GM12864 (cell line): ENCODE measurements at places on chromosomes 3 and 15.

DNA sequence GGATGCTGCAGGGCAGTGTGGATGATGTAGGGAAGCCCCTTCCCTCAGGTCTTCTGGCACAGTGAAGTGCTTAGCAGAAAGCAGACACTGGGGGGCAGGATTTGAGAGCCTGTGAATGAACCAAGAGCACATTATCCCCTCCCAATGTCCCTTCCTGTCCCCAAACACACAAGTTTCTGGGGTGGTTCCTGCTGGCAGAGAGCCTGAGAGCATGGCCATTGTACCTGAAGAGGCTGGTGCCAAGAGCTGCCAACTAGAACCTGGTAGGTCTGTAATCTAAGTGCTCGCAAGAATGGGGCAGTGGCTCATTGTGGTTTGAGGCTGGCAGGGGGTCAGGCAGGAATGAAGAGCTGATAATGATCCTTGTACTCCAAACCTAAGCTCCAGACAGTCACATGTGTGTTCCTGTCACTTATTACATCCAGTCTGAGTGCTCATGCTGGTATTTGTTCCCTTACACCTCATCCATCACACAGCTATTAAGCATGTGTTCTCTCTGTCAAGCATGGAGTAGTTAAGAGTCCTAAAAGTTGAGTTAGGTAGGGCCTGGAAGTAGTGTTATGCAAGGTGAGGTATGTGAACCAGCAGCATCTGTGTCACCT lies 6.7 kb upstream of the CCR1 start:
- no peak for DNase-seq

GRCh38 chr3:42652611-42653302 lies 740 bp upstream of the ZBTB47 start:
- no peak for DNase-seq

DNA sequence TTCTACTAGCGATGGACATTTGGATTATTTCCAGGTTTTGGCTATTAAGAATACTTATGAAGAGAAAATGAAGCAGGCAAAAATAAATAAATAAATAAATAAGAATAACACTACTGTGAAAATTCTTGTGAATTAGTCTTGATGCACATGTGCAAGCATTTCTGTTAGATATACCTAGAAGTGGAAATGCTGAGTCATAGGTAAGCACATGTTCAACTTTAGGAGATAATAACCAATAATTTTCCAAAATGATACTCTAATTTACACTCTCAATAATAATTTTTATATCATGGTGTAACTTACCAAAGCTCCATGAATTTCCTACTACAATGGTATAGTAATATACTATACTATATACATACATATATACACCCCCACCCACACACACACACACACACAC lies 23.4 kb downstream of the EMC4 start:
- DNase-seq, result no peak

DNA sequence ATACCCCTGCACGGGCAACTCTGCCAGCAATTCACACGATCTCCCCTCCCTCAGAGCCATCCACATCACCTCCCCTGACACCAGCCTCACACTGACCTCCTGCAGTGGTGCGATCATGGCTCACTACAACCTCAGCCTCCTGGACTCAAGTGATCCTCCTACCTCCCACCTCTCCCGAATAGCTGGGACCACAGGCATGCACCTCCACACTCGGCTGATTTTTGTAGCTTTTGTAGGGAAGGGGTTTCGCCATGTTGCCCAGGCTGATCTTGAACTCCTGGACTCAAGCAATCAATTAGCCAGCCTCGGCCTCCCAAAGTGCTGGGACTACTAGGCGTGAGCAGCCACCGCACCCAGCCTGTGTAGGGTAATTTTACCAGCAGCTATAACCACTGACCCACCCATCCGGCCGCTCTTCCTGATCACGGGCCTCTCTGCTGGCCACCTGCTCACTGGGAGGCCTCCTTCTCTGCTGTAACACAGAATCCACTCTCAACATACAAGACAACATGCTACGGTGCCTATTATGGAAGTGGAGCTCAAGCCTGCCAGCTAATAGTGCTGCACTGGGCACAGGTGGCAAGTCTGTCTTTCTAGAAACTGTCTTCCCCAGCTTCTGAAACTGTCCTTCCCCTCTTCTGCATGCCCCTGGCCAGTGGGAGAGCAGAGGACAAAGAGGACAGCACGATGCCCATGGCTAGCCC lies 4.6 kb downstream of the GP9 start:
- no peak for DNase-seq

GRCh38 chr3:83218383-83219200 lies 1457.1 kb upstream of the GBE1 start:
- no peak for DNase-seq

GRCh38 chr3:42180901-42181300 lies 85.1 kb downstream of the CCK start:
- DNase-seq, result no peak
